ENCODE measurements at places on chromosomes 16 and 17.

DNA sequence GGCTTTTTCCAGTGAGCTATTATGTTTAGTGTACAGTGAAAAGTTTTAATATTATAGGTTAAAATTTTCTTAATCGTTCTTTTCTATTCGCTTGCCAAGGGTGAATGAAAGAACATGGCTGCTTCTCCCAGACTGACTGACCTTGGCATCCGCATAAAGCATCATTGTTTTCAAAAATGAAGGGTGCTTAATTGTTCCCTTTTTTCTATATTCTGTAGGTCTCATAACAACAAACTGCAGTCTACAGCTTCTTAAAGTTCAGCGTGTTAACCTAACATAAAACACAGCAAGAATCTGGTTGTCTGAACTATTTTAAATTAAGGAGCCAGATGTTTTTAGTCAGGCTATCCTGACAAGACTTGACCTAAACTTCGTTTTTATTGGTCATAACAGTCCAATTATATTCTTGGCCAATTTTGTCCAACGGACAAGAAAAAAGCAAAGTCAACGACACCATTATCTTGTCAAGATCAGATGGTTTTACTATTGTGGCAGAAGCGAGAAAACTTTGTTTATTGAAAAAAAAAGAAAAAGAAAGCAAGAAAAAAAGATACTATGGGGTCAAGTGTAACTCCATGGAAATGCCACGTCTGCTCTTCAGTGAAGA lies 14.1 kb downstream of the C17orf58 start:
- DNase-seq = no peak

- DNase-seq = no peak
Measured at GRCh38 chr17:19656851-19657581, 8.5 kb downstream of the ALDH3A2 start.

DNA sequence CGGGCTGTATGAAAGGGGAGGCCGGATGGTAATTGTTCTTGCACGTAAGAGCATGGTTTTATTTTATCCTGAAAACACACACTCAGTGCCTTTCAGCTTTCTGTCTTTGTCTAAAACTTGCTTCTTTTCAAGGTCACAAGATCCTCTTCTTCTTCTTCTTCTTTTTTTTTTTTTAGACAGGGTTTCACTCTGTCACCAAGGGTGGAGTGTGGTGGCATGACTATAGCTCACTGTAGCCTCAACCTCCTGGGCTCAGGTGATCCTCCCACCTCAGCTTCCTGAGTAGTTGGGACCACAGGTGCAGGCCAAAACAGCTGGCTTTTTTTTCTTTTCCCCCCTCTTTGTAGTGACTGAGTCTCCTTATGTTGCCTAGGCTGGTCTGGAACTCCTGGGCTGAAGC lies 15.9 kb upstream of the ZNF629 start:
- DNase-seq = no peak

DNA sequence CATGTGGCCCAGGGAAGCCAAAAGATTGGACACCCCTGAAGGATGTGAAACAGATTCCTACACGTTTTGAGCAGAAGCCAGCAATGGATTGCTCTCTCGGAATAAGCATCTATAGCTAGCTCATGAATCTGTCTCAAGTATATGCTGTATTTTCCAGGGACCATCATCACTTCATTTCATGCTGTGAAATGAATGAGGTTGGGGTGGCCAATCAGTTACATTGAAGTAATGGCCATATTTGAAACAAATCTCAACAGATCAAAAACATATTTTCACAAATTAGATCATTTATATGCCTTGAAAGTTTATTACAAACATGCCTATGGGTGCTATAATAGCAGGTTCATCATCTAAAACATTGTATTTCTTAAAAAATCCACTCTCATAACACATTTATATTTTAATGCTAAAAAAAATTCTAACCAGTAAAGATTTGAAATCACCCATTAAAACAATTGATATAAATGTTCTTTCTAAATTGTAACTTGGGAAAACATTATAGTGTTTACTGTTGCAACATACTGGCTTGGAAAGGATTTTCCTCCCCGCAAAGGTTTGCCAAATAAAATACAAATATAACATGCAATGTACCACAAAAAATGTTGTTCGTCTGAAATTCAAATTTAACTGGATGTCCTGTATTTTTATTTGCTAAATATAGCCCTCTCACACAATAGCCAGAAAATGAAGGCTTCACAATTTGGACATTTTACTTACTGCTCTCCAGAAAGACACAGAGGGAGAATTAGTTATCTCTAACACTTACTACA lies 743.6 kb downstream of the KCNJ2 start:
- peak; percentile 34 for DNase-seq

- DNase-seq = peak; percentile 92
Measured at GRCh38 chr17:10243883-10244844, 45.8 kb upstream of the GAS7 start.

DNA sequence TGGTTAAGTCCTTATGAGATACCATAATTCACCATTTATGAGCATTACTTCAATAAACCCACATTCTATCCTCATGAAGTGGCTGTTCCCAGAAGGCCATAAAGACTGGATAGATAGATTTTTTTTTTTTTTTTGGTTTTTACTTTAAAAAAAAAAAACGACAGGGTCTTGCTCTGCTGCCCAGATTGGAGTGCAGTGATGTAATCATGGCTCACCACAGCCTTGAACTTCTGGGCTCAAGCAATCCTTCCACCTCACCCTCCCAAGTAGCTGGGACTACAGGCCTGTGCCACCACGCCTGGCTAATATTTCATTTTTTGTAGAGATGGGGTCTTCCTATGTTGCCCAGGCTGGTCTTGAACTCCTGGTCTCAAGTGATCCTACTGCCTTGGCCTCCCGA lies 102.3 kb downstream of the XYLT1 start:
- peak; percentile 60 for DNase-seq

DNA sequence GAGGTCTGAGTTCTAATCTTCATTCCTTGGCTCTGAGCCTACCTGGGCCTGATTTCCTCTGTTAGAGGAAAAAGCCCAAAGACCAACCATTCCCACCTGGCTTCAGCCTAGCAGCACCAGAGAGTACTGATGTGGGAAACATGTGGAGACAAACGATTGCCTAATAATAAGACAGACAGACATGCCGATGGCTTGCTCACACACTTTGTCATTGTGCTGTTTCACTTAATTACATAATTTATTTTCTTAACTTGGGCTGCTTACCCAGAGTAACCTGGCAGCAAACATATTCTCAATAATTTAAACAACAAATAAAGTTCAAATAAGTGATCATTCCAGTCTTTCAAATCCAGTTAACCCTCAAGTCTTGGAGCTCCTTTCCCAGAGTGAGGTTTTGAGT lies 83.4 kb downstream of the MAF start:
- no peak for DNase-seq

- no peak for DNase-seq
Measured at GRCh38 chr17:12107905-12108304, 87.2 kb downstream of the MAP2K4 start.

DNA sequence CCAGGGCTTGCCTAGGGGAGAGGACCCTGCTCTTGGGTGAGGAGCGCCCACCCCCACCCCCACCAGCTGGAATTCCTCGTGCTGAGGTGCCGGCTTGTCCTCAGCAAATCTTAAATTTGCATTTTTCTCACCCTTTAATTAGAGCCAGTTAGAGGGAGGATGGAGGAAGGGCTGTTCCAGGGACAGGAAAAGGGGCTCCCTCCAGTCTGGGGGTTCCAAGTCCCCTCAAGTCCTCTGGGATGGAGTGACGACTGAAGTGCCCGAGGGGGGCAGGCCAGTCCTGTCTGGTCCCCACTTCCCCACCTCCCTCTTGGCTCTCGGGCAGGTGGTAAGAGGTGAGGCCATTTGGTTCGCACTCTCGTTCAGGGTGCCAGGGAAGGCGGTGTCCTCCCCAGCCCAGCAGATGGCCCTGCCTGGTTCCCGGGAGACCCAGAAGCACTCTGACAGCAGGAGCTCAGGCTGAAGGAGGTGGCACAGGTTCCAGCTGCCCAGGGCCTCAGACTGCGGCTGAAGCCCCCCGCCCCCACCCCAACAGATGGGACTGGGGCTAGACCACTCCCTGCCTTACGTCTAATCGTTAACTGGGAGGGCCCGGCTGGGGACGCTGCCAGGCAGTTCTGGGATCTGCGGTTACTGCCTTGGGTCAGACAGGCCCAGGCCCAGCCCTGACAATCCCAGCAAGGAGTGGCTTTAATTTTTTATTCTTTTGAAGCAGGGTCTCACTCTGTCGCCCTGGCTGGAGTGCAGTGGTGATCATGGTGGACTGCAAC lies 2.2 kb downstream of the RAB26 start:
- peak; percentile 44 for DNase-seq

DNA sequence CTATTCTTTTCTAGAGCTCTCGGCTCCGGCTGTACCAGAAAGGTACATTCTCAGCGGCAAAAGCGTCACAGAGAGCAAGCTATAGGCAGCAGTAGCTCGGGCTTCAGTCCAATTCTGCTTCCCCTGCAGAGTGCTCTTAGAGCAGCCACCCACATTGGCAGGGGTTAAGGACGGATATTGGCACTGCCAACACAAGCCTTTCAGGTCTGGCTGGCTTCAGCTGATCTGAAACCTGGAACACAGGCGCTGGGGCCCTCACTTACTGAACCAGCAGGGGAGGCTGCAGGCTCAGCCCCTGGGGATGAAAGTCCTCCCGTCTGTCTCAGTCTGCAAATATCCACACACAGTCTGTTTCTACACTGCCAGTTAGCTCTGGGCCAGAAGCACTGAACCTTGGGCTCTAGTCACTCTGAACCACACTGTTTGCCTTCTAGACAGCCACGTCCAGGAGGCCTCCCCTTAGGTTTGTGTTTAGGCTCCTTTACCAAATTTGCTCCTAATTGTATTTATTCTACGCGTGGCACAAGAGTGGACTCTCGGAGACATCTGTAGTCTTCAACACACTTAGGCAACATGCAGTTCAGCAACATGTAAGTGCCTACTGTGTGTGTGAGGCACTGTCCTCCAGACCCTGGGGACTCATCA lies 40.1 kb downstream of the HIC1 start:
- DNase-seq = peak; percentile 81

DNA sequence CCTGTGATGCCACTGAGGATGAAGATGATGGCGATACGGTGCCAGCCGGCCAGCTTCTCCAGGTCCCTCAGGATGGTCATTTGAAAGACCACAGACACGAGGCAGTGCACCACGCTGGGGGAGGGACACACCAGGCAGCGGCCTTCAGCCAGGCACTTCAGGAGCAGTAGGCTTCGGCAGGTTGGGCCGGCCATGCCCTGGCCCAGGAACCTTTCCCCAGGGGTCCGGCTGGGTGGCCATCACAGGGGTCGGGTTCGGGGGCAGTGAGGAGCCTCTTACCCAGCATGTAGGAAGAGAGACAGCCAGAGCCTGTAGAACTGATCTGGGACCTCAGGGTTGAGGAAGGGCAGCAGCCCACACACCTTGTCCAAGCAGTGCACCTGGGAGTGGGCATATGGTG lies 5.3 kb downstream of the AANAT start:
- DNase-seq = no peak

GRCh38 chr16:5054876-5055865 lies 10.6 kb downstream of the C16orf89 start:
- DNase-seq = no peak

- no peak for DNase-seq
Measured at GRCh38 chr16:55489956-55490265, 10.9 kb downstream of the MMP2 start.

- DNase-seq = no peak
Measured at GRCh38 chr17:82939621-82940135, 99.9 kb upstream of the ZNF750 start.

DNA sequence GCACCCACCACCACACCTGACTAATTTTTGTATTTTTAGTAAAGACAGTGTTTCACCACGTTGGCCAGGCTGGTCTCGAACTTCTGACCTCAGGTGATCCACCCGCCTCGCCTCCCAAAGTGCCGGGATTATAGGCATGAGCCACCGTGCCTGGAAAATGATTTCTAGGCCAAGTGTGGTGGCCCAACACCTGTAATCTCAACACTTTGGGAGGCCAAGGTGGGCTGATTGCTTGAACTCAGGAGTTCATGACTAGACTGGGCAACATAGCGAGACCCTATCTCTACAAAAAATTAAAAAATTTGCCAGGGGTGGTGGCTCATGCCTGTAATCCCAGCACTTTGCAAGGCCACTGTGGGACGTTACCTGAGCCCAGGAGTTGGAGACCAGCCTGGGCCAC lies 11.0 kb upstream of the BAIAP3 start:
- DNase-seq = no peak

DNA sequence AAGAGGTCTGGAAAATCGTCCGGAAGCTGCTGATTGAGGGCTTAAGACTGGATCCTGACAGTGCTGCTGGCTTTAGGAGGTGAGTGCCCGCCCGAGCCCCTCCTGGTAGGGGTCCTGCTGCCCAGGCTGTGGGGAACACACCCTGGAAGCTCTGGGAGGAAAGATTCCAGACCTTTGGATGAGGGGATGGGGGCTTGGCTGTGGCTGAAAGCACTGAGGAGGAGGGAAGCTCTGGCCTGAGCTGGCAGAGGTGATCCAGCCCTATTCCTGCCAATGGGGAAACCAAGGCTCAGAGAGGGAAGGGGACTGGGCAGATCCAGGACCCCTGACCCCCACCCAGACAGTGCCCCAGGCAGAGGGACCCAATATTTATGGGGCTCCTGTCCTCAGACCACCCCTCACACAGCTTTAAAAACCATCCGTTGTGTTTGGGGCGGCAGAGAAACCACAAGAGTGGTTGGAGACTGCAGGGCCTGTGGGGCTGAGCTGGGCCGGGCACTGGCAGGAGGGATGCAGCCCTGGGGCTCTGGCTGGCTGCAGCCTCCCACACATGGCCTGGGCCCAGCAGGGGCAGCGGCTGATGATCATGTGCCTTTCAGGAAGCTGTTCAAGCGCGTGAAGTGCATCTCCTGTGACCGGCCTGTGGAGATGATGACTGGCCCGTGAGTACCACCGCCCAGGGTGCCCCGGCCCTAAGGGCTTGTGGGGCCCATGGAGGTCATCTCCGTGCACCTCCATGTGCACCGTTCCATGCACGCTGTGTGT lies 22.8 kb downstream of the UBALD1 start:
- DNase-seq = no peak

DNA sequence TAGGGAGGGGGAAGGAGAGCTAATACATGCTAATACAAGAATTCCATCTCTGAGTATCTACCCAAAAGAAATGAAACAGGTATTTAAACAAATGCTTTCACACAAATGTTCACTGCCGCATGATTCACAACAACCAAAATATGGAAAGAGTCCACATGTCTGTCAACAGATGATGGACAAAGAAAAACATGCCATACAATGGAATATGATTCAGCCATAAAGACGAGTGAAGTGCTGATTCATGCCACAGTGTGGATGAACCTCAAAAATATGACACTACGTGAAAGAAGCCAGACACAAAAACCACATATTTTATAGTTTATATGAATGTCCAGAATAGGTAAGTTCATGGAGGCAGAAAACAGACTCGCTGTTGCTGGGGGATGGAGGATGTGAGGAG lies 321.4 kb downstream of the FOXL1 start:
- peak; percentile 92 for DNase-seq

Measured in fibroblast of upper back skin (primary cell).